ENCODE measurements at places on chromosomes 4 and X.

- DNase-seq: no peak
These were observed 131.4 kb downstream of the CBR4 start for GRCh38 chr4:168878623-168879022.

DNA sequence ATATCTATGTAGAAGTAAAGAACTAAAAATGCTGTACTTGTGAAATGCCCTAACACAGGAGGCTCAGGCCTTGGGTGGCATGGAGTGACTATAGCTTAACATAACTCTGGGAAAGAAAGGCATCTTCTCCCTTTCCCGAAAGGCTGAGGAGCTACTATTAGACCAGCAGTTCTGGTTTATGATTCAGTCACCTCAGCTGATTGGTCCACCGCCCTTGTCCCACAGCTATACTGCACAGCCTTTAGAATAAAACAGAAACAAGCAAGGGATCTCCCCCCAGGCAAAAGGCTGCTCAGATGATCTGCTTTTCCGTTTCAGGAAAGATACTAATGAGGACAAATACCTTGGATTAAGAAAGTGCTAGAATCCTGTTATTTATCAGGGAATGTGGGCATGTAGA is 171.3 kb downstream of the SNCA start:
- no peak for DNase-seq

DNA sequence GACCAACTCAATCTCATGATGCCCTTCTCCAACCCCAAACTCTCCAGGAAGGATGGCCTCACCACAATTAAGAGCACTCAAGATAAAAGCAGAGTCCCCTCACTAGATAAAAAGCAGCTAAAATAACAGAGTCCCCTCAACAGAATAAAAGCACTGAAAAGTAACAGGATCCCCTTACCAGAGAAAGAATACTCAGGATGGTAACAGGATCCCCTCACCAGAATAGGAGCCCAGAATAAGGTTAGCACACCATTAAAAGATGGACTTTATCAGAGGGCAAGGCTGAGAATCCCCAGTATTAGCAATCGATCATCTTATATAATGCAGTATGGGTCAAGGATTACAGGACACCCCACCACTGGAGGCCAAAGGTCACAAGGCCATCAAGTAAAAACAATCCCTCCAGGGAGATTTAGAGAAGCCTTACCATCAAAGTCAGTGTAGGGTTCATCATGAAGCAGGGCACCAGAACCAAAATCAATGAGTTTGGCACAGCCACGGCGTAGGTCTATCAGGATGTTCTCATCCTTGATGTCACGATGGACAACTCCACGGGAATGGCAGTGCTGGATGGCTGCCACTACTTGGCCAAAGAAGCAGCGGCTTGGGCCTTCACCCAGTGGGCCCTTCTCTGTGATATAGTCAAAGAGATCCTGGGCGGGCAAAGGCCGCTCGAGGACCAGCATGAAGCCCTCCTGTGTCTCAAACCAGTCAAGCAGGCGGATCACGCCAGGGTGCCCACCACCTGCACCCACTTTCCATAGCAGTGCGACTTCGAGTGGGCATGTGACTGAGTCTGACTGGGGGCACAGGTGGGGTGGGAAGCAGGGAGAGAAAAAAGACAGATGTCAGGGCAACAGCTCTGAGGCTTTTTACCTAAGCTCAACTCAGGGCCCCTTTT is 3.4 kb upstream of the SLC35A2 start:
- DNase-seq: no peak

DNA sequence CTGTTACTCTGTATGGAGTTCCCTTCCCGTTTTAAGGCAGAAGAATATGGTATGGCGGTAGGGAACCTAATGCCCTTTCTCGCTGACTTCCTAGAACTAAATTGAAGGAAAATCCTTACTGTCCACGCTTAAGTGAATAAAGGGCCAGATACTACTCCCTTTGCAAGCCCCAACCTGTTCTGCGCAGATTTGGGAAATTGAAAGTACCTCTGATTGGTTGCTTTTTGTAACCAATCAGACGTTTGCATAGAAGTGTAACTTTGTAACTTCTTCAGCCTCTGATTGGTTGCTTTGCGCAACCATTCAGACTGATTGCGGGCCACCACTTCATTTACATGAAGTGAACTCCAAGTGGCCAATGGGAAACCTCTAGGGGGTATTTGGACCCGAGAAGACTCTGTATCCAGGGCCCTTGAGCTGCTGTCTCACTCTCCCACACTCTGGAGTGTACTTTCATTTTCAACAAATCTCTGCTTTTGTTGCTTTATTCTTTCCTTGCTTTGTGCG is 1.2 kb upstream of the TMEM33 start:
- DNase-seq: no peak

- no peak for DNase-seq
These were observed 397.5 kb upstream of the PRKX start for GRCh38 chrX:4110964-4111363.

- no peak for DNase-seq
These were observed 1879.4 kb upstream of the TENM3 start for GRCh38 chr4:180363815-180364214.

GRCh38 chr4:185210102-185210981 is 944 bp downstream of the SNX25 start:
- no peak for DNase-seq

DNA sequence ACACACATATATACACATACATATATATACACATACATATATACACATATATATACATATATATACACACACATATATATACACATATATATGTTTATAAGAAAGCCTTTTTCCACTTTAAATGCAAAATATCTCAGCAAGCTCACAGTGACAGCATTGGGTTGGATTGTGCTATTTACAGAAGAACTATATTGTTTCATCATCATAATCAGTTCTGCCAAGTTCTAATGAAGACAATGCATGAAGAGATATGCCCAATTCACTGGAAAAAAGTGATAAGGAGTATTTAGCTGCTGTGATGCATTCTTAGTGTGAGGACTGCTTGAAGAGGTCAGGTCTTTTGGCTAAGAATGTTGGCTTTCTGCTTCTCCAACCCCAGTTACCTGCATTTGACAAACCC is 54.4 kb downstream of the RNF150 start:
- no peak for DNase-seq

GRCh38 chrX:42955349-42955748 is 177.4 kb upstream of the PPP1R2C start:
- no peak for DNase-seq

DNA sequence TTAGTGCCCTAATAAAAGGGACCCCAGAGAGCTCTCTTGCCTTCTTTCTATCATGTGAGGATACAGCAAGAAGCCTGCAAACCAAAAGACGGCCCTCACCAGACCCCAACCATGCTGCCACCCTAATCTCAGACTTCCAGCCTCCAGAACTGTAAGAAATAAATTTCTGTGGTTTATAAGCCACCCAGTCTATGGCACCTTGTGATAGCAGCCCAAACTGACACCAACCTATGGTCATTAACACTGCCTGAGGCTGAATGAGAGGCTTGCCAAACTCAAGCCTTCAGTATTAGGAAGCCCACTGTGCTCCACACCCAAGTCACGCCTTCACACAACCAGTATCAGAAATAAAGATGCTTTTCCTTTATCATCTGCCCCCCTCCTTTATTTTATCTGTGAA is 127.3 kb upstream of the KLF3 start:
- no peak for DNase-seq

DNA sequence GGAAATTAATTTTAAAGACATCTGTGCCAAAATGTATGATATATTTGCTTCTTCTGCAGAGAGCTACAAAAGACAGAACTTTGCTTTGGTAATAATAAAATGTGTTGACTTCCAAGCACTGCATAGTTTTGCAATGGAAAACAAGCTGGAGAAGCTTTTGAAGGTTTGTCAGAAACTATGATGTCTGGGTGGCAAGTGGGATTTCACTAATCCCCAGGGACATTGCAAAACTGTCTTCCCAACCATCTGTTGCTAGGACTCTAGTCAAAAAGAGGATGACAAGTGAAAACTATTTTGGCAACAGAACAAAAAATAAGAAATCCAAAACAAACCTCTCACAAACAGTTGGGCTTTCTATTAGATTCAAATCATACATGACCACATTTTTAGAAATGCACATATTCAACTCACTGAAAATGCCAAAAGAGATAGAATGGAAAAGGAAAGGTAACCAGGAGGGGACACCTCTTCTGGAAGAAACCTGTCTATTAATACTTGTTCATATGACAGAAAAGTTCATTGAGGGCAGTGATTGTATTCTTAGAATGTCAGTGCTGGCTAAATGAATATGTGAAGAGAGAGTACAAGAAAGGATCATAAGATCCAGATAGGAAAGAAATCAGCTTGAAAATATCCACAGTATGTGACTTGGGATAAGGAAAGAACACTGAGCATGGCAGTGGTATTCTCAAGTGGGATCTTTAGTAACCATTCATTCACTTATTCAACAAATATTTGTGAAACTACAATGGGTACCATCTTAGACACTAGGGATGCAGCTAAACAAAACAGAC is 228.0 kb downstream of the RASL11B start:
- no peak for DNase-seq

DNA sequence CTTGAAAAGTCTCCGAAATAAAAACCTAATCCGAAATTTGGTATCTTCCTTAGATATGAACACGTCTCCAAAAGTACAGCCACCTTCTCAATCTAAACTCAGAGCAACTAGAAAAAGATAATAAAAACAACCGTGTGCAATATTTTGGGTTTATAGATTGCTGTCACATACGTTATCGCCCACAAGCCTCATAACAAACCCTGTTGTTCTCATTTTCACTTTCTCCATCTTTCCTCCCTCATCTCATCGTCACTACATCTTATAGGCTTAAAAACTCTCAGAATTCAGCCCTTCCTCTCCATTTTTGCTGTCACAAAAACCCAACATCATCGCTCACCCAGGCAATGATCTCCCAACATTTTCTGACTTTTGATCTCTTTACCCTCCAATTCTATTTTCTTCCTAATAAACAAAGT is 448 bp upstream of the SCFD2 start:
- no peak for DNase-seq

GRCh38 chr4:73172161-73172560 is 86.4 kb downstream of the ANKRD17 start:
- no peak for DNase-seq

DNA sequence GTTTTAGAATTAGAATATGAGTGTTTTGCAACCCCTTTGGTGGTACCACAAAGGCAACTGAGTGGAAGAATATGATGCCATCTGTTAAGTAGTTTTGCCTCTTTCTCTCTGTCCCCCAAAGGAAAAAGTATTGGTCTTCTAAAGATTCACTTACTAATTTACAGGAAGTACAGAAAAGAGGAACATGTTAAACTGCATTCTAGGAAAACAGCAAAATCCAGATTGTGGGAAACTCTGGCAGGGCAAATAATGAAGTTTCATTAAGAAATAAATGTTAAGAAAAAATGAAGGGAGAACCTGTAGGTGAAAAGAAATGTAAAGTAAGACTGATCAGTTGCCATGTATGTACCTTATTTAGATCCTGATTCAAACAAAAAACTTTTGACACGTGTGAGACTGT is 39.3 kb downstream of the NSUN7 start:
- DNase-seq: no peak

DNA sequence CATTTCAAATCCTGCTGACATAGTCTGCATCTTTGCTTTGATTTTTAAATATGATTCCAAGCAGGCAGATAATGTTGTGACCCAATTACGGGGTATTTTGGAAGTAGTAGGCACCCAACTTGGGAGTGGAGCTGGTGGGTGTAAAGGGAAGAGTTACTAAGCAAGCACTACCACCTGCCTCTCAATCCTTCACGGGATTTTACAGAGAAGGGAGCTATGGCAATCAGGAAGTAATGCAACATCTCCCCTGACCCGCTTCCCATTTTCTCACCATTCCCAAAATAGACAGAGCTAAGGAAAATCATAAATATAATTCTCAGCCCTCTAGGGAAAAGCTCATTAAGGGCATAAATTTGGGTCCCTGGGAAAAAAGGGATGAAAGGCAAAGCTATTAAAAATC is 9.2 kb downstream of the APBB2 start:
- DNase-seq: no peak

DNA sequence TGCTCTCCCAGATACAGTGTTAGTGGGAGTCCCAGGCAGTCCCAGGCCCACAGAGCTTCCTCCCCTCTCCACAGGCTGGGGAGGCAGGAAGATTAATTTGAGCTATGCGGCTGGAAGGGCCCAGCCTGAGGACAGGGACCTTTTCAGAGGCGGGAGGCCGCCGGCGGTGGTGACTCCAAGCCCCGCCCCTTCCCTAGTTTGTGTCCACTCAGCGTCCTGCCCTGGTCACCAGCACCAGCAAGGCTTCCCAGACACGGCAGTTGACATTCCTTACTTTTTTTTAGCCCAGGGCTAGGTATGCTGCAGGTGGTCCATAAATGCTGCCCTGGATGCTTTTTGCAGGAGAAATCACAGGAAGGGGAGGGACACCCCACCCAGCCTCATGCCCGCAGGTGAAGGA is 67.7 kb upstream of the LRPAP1 start:
- no peak for DNase-seq

DNA sequence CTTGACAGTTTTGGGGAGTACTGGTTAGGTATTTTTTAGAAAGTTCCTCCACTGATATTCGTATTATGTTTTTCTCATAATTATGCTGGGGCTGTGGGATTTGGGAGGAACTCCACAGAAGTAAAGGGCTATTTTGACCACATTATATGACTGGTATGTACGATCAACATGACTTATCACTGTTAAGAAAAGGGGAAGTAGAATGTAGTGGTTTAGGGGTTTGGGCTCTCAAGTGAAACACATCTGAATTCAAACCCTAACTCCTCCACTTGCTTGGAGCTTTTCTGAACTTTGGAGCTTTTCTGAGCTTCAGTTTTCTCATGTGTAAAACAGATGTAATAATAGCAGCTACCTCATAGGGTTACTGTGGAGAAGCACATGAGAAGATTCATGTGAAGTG is 96.4 kb upstream of the C1GALT1C1 start:
- no peak for DNase-seq

DNA sequence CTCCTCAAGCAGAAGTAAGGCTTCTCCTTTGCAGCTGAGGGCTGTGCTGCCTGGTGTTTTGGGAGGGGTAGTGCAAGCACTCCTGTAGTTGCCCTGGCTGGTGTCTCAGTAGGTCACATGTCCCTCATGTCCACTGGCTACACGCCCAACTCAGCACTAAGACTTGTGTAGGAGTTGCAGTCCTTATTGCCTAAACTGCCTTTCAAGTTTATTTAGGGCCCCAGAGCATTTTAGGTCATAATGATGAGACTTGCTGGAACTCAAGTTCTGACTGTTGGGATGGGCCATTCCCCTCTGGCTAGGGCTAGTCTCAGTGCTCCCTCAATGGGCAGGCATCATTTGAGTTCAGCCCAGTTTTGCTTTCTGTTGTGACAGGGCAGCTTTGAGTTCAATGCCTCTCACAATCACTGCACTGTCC is 44.1 kb downstream of the PPM1K start:
- no peak for DNase-seq

GRCh38 chr4:112916868-112917267 is 132.6 kb upstream of the ANK2 start:
- DNase-seq: no peak

GRCh38 chr4:25904748-25905082 is 9.3 kb upstream of the SMIM20 start:
- DNase-seq: no peak
